Naive thymus-derived CD4-positive, alpha-beta T cell (primary cell): ENCODE measurements at places on chromosomes 4 and X. TPM values are rescaled to one million over a fixed set of nuclear protein-coding genes. Genes with fewer than 3 reads are reported as not detected.
A peak's percentile ranks its signal among the peaks of the same experiment; 100 is the strongest.

DNA sequence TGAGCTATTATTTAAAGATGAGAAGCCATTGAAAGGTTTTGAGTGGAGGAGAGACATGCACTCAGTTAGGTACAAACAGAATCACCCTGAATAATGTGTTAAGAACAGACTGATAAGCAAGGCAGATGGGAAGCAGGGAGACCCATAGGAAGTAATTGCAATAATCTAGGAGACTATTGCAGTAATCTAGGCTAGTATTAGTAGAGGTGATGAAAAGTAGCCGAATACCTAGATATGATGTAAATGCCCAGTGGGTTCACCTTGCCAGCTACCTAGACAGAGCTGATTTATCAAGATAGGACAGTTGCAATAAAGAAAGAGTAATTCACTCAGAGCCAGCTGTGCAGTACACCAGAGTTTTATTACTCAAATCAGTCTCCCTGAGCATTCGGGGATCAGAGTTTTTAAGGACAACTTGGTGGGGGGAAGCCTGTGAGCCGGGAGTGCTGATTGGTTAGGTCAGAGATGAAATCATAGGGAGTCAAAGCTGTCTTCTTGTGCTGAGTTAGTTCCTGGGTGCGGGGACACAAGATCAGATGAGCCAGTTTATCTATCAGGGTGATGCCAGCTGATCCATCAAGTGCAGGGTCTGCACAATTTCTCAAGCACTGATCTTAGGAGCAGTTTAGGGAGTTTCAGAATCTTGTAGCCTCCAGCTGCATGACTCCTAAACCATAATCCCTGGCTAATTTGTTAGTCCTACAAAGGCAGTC is 427.5 kb downstream of the RPA4 start:
- H3K27me3 ChIP-seq, result no peaks in the 10 kb centered on the region
- no peak overlapping the region for H3K27ac ChIP-seq
- no peaks in the 10 kb centered on the region for H3K4me1 ChIP-seq
- no peaks in the 10 kb centered on the region for H3K36me3 ChIP-seq
- no peak for DNase-seq

The ZCCHC18 gene
- total RNA-seq, result 2.5 TPM

The CFAP99 gene
- total RNA-seq, result not detected in 2 replicates

DNA sequence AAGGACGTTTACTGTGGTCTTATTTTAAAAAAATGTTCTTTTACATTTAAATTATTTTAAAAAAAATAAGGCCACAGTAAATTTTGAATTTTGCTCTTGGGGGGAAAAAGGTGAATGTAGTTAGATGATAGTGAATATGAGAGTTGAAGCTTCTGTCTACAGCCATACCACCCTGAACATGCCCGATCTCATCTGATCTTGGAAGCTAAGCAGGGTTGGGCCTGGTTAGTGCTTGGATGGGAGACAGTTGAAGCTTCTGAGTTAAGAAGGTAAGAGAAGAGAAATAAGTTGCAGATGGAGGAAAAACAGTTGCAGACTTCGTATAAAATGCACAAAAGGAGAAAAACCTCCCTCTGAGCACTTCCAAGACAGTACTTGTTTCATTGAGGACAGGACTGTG is 115.6 kb upstream of the NR3C2 start:
- H3K27ac ChIP-seq, result no peak overlapping the region
- H3K4me1 ChIP-seq, result no peaks in the 10 kb centered on the region
- no peak for DNase-seq
- H3K4me3 ChIP-seq, result no peak overlapping the region
- no peaks in the 10 kb centered on the region for H3K27me3 ChIP-seq

The PRRG1 gene
- total RNA-seq, result not detected in 2 replicates

DNA sequence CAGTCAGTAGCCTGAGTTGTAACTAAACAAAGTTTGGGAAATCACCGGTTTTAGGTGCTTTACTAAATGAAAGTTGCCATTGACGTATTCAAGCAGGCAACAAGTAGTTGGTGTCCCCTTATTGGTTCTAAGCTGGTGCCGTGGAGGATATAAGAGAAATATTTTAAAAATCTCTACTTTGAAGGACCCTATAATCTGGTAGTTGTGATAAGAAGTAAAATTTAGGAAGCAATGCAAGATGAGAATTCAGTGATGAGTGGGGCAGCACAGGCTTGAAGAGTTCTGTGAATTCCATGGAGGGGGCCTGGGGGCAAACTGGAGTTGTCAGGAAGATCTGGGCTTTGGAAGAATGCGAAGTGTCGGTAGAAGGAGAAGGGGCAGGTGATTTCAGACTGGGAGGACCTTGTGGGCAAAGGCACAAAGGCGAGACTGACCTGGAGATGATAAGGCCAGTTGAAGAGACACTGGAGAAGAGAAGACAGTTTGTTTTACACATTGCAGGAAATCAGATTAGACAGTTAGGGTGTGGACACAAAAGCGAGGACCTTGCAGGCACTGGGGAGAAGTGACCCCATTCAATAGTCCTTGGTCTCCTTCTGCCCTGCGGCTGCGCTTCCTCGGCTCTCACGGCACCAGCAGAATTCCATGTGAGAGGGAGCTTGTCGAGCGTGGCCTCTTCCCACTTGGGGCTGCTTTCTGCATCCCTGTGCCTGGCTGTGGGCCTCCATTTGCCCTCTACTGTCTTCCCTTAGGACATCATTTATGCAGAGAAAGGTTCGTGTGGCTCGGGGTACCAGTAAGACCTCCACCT is 1.3 kb downstream of the RHOH start:
- peak; percentile 87 for DNase-seq
- H3K4me1 ChIP-seq, result peaks cover 19% of the 10 kb centered on the region
- H3K36me3 ChIP-seq, result peaks cover 27% of the 10 kb centered on the region

DNA sequence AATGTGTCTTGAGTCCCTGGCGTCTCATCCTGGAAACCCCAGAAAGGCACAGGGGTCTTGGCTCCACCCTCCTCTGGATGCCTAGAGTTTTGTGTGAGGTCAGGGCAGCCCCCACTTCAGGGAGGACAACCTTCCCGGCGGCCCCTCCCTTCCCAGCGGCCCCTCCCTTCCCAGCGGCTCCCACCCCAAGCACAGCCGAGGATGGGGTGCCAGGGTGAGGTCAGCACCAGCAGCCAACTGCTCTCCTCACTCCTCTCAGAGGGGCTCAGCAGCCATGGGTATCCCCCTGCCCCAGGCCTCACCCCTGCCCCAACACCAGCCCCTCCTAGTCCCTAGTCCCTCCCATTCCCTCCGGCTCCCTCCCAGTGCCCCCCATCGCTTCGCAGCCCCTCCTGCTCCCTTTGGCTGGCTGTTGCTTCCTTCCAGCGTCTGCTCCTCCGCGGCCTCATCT is 17.4 kb downstream of the DGKQ start:
- H3K36me3 ChIP-seq, result no peaks in the 10 kb centered on the region
- DNase-seq, result no peak
- H3K4me3 ChIP-seq, result no peak overlapping the region
- no peaks in the 10 kb centered on the region for H3K27me3 ChIP-seq
- H3K4me1 ChIP-seq, result no peaks in the 10 kb centered on the region
- no peak overlapping the region for H3K27ac ChIP-seq

GRCh38 chrX:41067721-41068120 is 17.5 kb upstream of the USP9X start:
- H3K4me3 ChIP-seq, result no peak overlapping the region
- H3K27ac ChIP-seq, result no peak overlapping the region
- DNase-seq, result no peak
- H3K27me3 ChIP-seq, result no peaks in the 10 kb centered on the region
- no peaks in the 10 kb centered on the region for H3K36me3 ChIP-seq

DNA sequence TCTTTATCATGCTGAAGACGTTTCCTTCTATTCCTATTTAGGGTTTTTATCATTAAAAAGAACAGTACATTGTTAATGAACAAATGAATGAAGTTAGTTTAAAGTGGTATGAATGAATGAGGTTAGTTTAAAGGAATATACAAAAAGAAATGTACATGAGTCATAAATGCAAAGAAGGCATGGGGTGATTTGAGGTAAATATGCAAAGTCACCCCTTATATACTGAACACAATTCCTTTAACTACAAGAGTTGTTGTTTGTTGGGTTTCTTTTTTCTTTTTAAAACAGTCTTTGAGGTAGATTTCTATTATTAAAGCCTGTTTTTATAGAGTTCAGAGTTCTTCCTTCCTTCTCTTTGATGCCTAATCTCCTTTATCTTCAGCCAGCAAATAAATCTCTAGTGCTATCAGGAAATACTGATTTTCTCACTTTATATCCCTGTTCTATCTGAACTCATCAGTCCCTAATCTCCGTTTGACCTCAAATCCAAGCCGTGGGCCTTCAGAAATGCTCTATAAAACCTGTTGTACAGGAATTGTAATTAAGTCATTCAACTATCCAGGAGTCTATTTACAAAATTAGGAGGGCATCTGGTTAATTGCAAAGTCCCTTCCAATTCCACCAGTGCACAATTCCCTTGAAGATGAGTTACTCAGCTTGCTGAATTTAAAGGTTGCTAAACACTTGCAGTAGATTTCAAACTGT is 31.6 kb upstream of the ABCG2 start:
- no peaks in the 10 kb centered on the region for H3K36me3 ChIP-seq
- no peak overlapping the region for H3K27ac ChIP-seq
- no peak overlapping the region for H3K4me3 ChIP-seq
- H3K27me3 ChIP-seq, result no peaks in the 10 kb centered on the region
- DNase-seq, result no peak
- no peaks in the 10 kb centered on the region for H3K4me1 ChIP-seq

- H3K36me3 ChIP-seq, result no peaks in the 10 kb centered on the region
- H3K4me1 ChIP-seq, result no peaks in the 10 kb centered on the region
- H3K4me3 ChIP-seq, result no peak overlapping the region
- no peaks in the 10 kb centered on the region for H3K27me3 ChIP-seq
- no peak overlapping the region for H3K27ac ChIP-seq
- no peak for DNase-seq
Measured at GRCh38 chr4:70914631-70915030, 12.5 kb downstream of the MOB1B start.

DNA sequence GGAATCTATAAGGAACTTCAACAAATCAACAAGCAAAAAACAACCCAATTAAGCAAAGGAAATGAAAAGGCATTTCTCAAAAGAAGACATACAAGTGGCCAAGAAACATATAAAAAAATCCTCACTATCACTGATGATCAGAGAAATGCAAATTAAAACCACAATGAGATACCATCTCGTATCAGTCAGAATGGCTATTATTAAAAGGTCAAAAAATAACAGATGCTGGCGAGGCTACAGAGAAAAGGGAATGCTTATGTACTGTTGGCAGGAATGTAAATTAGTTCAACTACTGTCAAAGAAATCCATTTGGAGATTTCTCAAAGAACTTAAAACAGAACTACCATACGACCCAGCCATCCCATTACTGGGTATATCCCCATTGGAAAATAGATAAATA is 292.4 kb upstream of the FAT1 start:
- H3K4me3 ChIP-seq, result no peak overlapping the region
- DNase-seq, result no peak
- H3K27me3 ChIP-seq, result no peaks in the 10 kb centered on the region
- no peaks in the 10 kb centered on the region for H3K4me1 ChIP-seq
- no peaks in the 10 kb centered on the region for H3K36me3 ChIP-seq

GRCh38 chr4:22460266-22460665 is 55.6 kb downstream of the ADGRA3 start:
- no peak overlapping the region for H3K4me3 ChIP-seq
- no peak for DNase-seq
- H3K36me3 ChIP-seq, result no peaks in the 10 kb centered on the region
- H3K27me3 ChIP-seq, result no peaks in the 10 kb centered on the region
- no peaks in the 10 kb centered on the region for H3K4me1 ChIP-seq
- H3K27ac ChIP-seq, result no peak overlapping the region

DNA sequence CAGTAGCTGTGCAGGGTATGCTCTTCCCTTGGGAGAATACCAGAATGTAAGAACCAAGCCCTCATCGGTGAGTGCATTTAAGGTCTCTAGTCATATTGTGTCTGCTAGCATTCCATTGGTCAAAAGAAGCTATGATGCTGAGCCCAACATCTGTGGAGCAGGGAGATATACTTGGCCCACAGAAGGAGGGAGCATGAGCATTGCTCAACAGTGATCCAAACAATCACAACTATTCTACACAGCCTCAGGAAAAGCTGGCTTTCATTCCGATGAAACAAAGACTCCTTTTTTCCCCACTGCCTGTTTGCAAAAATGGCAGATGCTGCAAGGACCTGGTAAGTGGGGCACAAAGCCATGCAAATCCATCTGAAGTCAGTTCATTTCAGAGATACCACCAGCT is 80.6 kb upstream of the DHX15 start:
- H3K27ac ChIP-seq, result no peak overlapping the region
- DNase-seq, result no peak
- H3K36me3 ChIP-seq, result no peaks in the 10 kb centered on the region
- no peaks in the 10 kb centered on the region for H3K4me1 ChIP-seq

GRCh38 chr4:87622303-87622702 is 14.0 kb downstream of the DSPP start:
- H3K27ac ChIP-seq, result no peak overlapping the region
- no peaks in the 10 kb centered on the region for H3K4me1 ChIP-seq
- no peaks in the 10 kb centered on the region for H3K27me3 ChIP-seq

The CRMP1 gene
- not detected for total RNA-seq

DNA sequence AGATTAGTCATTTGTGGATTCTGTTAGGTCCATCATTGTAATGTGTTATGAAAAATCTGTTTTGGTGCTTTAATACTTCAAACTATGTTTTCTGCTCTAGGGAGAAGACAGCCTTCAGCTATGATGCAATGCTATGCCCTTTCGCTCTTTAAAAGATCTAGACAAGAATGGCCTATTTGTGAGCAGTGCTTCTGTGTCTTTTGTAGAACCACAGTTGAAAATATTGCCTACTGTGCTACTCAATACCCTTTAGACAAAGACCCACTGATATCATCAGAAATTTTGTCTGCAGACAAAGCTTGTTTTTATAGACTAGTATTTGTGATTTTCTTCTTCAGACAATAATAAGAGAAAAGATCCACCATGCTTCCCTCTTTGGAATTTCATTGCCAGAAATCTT is 44.6 kb upstream of the SLITRK2 start:
- H3K27me3 ChIP-seq, result no peaks in the 10 kb centered on the region
- no peak overlapping the region for H3K4me3 ChIP-seq
- no peaks in the 10 kb centered on the region for H3K4me1 ChIP-seq

- H3K36me3 ChIP-seq, result no peaks in the 10 kb centered on the region
- H3K4me3 ChIP-seq, result no peak overlapping the region
- no peak for DNase-seq
- no peaks in the 10 kb centered on the region for H3K27me3 ChIP-seq
Measured at GRCh38 chrX:44580466-44580865, 37.8 kb upstream of the FUNDC1 start.

- no peaks in the 10 kb centered on the region for H3K27me3 ChIP-seq
- no peaks in the 10 kb centered on the region for H3K4me1 ChIP-seq
- no peak overlapping the region for H3K27ac ChIP-seq
- no peaks in the 10 kb centered on the region for H3K36me3 ChIP-seq
Measured at GRCh38 chr4:110007217-110007616, 94.5 kb downstream of the EGF start.

- H3K4me1 ChIP-seq, result no peaks in the 10 kb centered on the region
- no peaks in the 10 kb centered on the region for H3K27me3 ChIP-seq
- no peak overlapping the region for H3K27ac ChIP-seq
- no peak overlapping the region for H3K4me3 ChIP-seq
- DNase-seq, result no peak
Measured at GRCh38 chrX:143664302-143664701, 28.4 kb upstream of the SLITRK4 start.

The CCNA2 gene
- total RNA-seq, result 61.0 and 63.7 TPM in 2 replicates

The JCHAIN gene
- 0.69 TPM in 1 of 2 replicates, not detected in the other for total RNA-seq

The ASB12 gene
- total RNA-seq, result not detected

The NSUN7 gene
- not detected for total RNA-seq

The RASL11B gene
- total RNA-seq, result 0.41 TPM in 1 of 2 replicates, not detected in the other

- no peak overlapping the region for H3K4me3 ChIP-seq
- no peaks in the 10 kb centered on the region for H3K27me3 ChIP-seq
- no peak for DNase-seq
- no peak overlapping the region for H3K27ac ChIP-seq
Measured at GRCh38 chrX:132565273-132565672, 76.4 kb upstream of the MBNL3 start.

The TCP11X2 gene
- total RNA-seq, result not detected

GRCh38 chrX:136622568-136622967 is 25.4 kb upstream of the CD40LG start:
- H3K4me3 ChIP-seq, result no peak overlapping the region
- H3K36me3 ChIP-seq, result no peaks in the 10 kb centered on the region
- no peak for DNase-seq
- peaks cover 30% of the 10 kb centered on the region for H3K4me1 ChIP-seq
- H3K27ac ChIP-seq, result no peak overlapping the region
